ENCODE measurements at places on chromosomes 3 and 15. TPM values are rescaled to one million over a fixed set of nuclear protein-coding genes. Genes with fewer than 3 reads are reported as not detected.

The HTR3E gene
- not detected for total RNA-seq

GRCh38 chr3:127531821-127532220, 58.7 kb downstream of the TPRA1 start:
- no peak for DNase-seq

DNA sequence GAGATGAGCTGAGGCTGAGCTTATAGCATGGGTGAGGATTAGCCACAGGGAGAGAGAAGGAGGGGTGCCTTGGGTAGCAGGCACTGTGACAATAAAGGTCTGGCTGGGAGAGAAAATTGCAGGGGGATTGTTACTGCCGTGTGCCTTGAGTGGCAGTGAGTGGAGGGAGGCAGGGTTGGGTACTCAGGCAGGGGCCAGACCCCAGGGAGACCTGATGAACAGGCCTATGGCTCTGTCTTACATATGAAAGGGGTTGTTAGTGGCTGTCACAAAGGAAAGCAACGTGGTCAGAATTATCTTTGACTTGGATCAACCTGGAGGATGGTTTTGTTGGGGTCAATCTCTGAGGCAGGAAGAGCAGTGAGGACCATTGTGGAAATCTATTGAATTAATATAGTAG, 84.5 kb downstream of the LRTM1 start:
- DNase-seq: no peak

DNA sequence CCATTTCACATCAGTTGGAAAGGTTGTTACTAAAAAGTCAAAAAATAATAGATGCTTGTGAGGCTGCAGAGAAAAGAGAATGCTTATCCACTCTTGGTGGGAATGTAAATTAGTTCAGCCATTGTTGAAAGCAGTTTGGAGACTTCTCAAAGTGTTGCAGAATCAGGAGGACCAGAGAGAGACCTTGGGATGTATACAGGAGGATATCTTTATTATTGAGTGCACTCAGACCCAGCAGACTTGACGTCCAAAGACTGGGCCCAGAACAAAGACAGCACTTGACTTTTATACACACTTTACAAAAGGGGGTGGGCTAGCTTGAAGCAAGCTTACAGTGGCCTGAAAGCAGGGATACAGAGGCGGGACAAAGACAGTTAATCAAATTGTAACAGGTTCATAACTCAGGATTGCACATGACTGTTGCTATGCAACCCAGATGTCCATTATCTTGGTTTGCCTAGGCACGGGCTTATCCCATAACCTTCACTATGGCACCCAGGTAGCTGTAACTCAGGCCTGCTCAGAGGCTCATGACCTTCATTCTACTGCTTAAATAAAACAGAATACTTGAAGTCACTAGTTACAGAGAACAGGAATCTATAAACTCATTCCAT, 127.7 kb downstream of the SPATA16 start:
- no peak for DNase-seq

DNA sequence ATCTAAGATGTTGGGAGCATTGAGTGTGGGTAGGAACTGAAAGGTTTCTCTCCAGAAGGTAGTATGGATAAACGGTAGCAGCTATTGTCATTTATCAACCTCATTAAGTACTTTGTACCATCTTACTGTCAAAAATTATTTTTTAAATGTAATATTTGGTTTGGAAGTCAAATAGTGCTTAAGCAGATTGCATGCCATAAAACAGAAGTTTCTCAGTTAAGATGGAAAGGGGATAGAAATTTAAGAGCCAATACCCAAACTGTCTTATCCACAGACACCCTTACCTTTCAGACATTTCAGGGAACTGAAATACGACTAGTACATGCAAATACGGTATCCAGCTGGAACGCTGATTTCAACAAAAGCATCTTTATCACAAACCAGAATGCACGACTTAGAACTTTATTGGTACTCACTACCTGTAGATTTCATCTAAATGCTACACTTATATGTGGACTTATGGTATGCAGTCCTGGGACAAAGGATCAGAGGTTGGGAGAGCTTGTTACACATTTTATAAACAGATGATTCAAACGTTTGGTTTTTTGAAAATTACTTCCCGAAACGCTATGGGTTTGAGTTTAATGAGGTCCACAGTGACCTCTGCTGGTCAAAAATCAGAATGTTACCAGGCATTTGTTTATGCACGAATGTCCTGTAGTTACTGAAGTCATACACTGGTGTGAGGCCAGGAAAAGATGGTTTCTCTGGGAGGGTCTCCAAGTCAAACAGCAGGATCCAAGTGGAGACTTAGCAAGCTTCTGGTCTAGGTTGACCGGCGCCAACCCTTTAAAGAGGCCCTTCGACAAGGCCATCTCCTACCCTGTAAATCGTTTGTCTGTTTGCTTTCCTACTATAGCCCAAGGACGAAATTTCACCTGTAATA, 45.7 kb upstream of the DUT start:
- DNase-seq: peak; percentile 43

The MYLK gene
- 790 TPM for total RNA-seq

GRCh38 chr15:48924528-48925393, 39.0 kb downstream of the SHC4 start:
- DNase-seq: no peak

GRCh38 chr15:51737522-51738305, at the start of gene LYSMD2:
Gene LYSMD2 (minus strand): TSS chr15:51737655. CDS start chr15:51737622, 33 bp downstream.
- peak; percentile 86 for DNase-seq

The RBPMS2 gene
- total RNA-seq: 1.5 TPM

DNA sequence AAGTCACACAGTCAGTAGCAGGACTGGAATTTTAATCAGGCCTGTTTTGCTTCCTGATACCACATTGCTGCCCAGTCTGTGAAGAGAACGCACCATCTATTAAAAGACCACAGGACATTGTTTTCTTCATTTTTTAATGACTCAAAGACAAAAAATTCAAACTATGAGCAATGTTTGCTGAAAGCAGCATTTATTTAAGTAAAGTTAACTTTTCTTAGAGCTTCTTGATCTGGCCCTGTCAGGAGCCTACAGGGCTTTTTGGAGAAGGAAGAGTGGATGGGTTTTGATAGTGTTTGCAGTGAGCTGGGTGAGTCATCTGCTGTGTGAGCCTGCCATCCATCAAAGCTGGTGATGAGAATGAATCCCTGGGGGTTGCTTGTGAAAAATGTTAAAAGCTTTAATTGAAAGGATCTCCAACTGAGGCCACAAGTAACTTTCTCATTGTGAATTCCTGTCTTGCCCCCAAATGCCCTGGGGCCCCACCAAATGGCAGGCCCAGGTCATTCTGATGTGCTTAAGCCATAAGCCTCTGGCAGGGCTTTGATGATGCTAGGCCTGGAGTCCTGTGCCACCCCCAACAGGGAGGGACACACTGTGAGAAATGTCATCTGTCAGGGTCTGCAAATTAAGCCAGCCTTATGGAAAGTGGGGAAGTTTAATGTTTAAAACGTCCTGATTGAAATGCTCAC, 136.2 kb upstream of the PFN2 start:
- no peak for DNase-seq

DNA sequence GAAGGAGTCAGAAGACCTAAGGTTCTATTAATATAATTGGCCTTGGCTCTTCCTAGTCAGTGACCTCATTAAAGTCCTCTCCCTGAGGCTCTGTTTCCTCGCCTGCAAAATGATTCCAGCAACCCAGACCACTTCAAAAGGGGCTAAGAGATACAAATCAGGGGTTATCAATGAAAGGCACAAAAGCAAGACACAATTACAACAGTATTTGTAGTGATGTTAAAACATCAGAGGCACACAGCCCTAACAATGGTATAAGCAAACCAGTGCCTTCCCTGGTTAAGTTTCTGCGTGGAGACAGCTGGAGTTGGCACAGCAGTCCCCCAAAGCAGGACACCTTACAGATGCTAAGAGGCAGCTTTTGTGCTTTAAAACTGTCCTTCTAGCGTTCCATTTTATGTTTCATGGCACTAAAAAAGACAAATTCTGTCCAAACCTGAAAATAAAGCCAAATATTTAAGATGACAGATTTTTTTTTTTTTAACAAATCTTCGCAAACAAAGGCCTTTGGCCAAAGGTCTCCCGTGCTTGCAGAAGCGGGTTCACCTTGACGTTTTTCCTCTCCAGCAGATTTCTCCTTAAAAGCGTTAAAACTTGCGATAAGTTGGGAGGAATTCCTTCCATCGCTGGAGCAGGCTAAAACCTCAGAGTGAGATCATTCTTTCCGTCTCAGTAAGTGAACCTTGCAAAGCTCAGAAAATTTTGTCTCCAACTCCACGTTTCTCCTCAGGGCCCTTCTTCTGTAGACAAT, 999 bp downstream of the ZNF280D start:
- no peak for DNase-seq

- DNase-seq: no peak
Observed at GRCh38 chr15:98896802-98897732, 110.5 kb downstream of the PGPEP1L start.

DNA sequence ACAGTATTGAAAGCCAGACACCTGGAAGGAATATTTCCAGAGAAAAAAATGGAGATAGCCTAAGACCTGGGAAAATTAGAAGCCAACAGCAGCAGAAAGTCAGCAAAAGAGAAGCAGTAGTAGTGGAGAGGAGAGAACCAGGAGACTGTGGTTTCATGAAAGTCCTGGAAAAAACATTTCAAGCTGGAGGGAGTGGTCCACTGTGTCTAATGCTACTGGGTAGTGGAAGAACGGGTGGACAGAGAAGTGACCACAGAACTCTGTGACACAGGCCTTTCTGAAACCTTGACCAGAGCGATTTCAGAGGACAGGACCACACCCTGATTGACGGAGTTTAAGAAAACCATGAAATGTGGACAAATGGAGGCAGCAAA, 15.3 kb upstream of the SH3BP5 start:
- DNase-seq: no peak

DNA sequence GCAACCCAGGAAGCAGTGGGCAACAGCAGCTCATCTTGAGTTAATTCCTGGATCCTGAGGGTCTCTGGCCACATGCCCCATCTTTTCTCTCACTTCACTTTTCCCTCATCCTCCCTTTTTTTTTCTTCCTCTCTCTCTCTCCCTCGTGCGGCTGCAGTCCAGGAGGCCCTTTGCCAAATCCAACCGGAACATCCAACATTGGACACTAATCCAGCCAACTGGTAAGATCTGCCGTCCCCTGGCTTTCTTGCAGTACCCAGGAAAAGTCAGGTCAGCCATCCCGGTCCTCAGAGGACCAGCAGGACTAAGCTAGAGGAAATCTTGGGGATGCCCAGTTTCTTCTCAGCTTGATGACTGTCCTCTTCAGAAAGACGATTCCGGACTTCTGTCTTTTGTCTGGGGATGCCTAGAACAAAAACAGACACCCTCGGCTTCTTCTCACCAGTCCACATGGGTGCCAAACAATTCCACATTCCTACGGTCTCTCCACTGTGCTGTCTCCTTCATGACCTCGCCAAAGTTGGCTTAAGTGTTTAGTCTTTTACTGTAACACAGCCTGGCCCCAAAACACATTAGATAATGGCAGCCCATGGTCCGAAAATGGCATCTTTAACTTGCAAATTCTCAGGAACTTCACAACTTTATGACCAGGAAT, 115.6 kb downstream of the GSK3B start:
- no peak for DNase-seq

DNA sequence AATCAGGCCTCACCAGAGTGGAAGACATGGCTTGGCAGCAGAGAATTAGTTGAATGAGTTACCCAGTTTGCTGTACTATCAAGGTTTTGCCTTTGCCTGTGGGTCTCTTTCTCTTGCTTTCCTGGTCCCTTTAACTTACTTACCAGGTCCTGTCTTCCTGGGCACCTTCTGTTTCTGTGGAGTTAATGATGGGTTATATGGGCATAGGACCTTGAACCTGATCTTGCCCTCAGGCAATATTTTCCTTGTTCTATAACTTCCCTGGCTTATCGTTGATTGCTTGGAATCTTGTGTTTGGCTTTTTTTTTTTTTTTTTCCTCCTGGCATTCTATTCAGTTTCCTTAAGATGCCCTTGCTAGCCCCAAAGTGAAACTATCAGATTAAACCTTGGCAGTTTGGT, 106.8 kb downstream of the HHLA2 start:
- DNase-seq: no peak

The LRRIQ4 gene
- 0.14 TPM for total RNA-seq

The GASK1A gene
- 57.1 TPM for total RNA-seq

DNA sequence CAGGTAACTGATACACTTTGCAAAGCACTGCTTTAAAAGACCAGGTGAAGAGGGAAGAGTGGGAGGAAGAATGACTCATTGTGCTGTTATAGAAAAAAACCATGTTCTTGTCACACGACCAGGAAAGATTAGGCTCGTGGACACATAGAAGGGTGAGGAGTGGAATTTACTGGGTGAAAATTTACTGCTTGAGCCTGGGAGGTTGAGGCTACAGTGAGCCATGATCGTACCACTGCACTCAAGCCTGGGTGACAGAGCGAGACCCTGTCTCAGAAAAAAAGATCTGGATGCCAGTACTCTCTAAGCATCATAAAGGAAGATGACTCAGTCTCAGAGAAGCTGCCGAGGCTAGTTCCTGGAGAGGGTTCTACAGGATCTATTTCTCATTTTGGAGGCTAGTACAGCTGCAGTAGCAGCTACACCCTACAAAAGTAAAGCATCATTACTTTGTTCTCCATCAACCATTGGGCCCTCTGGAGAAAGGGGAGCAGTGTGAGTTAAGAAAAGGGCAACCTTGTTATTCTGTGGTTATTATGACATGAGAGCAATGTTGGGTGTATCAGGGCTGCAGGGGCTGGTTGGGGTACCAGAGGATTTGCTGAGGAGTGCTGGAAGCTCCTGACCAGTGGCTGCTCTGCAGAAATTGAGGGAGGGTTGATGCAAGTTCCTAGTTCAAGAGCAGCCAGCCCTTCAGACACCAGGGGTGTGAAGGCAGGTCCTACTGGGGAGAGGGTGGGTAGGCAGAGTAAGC, 75.4 kb downstream of the CMTM8 start:
- DNase-seq: no peak

- no peak for DNase-seq
Observed at GRCh38 chr15:32123473-32123872, 93.2 kb downstream of the CHRNA7 start.

The ENTPD3 gene
- 4.9 TPM for total RNA-seq

GRCh38 chr3:31041161-31041978, 146.9 kb upstream of the GADL1 start:
- no peak for DNase-seq

GRCh38 chr15:38308797-38309196, 56.2 kb downstream of the SPRED1 start:
- no peak for DNase-seq

DNA sequence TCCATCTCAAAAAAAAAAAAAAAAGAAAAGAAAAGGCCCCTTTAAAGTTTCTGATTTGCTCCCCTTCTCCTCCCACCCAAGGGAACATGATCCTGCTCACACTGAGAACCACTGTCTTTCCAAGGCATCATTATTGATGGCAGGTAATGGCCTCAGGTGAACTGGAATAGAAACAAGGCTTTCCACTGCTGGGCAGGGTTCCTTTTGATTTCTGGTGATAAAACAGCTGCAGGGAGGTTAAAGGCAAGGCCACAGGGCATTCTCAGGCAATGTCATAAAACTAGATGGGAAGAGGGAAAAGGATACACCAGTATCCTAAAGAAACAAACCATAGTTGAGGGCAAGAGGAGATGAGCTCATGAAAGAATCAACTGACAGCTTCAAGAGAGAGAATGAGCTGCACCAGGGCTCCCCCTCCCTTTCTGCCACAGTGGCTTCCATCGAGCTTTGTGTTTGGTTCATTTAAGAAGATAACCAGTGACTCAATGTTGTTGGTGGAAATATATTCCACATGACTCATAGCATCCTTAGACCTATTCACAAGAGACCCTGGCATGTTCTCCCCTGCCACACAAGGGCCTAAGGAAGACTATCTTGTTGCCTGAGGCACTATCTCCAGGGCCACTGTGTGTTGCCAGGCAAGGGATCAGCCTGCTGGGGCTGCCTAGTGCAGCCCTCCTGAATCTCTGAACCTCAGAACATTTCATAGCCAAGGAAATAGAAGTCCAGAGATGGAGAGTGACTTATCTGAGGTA, 86.4 kb downstream of the WDR76 start:
- peak; percentile 47 for DNase-seq

The LRIG1 gene
- 20.9 TPM for total RNA-seq

Measured in uterus (tissue), 4 donors.